ENCODE measurements at places on chromosomes 11 and 22.
A peak's percentile ranks its signal among the peaks of the same experiment; 100 is the strongest.

GRCh38 chr22:29382580-29383302 lies 5.6 kb downstream of the AP1B1 start:
- no peak for DNase-seq

GRCh38 chr22:20805972-20806471 lies 32.1 kb downstream of the SERPIND1 start:
- no peak for DNase-seq

- DNase-seq: no peak
Measured at GRCh38 chr11:106468086-106468485, 390.6 kb downstream of the AASDHPPT start.

GRCh38 chr11:35927682-35928081 lies 16.2 kb upstream of the LDLRAD3 start:
- no peak for DNase-seq

- DNase-seq: no peak
Measured at GRCh38 chr11:100629671-100630070, 57.4 kb upstream of the ARHGAP42 start.

DNA sequence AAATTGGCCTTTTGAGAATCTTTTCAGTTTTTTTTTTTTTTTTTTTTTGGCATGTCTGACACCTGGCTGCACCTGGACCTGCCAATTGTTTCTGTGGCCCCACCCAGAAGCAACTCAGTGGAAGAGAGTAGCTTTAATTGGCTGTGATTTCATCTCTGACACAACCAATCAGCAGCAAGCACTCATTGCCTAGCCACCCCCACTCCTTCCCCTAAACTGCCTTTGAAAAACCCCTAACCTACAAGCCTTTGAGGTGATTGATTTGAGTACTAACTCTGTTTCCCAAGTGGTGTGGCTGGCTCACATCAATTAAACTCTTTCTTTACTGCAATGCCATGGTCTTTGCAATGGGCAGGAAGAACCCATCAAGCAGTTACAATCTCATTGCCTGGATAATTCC lies 98.2 kb upstream of the CHORDC1 start:
- DNase-seq: no peak

DNA sequence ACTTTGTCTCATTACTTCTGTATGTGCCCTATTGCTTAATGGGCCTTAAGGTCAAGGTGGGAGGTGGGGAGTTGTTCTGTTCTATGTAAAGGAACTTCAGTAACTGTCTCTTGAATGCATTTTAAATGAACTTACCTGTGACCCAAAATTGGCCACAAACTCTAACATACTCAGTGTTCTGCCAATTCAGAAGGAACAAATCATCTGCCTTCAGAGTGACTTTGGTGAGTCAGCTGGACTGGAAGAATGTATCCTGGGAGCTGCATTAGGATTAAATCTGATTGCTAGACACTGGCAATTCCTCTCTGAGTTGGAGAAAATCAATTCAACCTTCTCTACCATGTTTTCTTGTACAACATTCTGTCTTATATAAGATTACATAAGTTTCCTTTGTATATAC lies 1104.8 kb downstream of the DLG2 start:
- no peak for DNase-seq

- no peak for DNase-seq
Measured at GRCh38 chr11:122791836-122792235, 46.5 kb upstream of the CRTAM start.

GRCh38 chr11:117458275-117459122 lies 130.8 kb downstream of the CEP164 start:
- peak; percentile 43 for DNase-seq

DNA sequence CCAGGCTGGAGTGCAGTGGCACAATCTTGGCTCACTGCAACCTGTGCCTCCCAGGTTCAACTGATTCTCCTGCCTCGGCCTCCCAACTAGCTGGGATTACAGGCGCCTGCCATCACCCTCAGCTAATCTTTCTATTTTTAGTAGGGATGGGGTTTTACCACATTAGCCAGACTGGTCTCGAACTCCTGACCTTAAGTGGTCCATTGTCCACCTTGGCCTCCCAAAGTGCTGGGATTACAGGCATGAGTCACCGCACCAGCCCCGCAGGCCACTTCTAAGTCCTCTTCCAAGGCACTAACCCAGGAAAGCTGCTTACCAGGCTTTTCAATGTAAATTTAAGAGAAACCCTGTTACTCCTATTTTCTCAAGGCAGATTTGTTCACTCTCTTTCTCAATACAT lies 50.4 kb downstream of the DENND5A start:
- no peak for DNase-seq

DNA sequence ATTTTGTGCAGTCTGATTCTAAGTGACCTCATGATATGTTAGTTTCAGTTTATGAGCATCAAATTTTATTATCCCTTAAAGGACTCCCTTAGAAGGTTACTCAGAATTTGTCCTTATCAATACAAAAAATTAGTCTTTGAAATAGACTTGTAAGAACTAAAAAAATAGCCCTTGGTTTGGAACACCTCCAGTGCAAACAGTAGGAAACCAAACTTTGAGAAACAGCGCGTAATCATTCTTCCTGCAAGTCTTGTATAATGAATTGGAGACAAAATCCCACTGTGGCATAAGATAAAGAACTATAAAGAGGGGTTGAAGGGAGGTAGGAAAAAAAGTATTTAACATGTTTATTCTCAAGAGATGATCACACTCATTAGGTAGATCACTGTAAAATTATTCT lies 10.8 kb upstream of the MSANTD4 start:
- no peak for DNase-seq

DNA sequence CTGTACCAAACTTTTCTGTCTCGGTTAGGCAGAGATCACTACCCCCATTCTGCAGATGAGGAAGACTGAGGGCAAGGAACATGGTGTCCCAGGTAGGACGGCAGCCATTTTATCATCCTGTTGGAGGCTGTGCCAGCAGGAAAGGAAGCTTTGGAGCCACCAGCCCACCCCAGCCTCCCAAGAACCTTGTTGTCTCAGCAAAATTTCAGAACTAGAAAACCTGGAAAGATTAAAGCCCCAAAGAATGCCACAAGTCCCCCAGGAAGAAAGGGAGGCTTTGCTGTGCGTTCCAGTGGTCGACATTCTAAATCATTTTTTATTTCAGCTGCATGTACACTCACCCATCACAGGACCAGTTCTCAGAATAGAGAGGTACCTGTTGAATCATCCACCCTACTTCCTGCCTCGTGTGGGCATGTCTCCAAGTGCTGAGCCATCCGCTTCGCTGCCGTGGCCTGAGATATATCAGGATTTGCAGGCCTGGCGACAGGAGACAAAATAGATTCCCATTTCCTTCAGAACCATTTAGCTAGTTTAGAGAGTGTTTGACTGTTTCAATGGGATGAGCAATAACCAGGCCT lies 13.0 kb upstream of the EIF3D start:
- DNase-seq: peak; percentile 47

DNA sequence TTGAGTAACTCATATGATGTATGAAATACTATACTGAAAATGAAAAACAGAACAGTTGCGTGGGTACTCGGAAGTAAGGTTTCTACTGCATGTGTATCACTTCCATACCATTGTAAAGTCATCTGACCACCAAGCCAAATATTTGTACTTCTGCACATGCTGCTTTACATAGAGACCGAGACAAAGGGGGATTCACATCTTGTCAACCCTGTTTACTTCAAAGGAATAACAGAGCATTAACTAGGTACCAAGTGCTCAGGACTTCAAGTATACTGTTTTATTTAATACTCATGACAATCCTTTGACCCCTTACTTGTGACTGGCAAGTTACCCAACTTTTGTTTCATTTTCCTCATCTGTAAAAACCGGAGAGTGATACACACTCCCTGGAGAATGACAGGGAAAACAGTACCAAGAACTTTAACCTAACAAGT lies 9.9 kb downstream of the MAPK1 start:
- no peak for DNase-seq

DNA sequence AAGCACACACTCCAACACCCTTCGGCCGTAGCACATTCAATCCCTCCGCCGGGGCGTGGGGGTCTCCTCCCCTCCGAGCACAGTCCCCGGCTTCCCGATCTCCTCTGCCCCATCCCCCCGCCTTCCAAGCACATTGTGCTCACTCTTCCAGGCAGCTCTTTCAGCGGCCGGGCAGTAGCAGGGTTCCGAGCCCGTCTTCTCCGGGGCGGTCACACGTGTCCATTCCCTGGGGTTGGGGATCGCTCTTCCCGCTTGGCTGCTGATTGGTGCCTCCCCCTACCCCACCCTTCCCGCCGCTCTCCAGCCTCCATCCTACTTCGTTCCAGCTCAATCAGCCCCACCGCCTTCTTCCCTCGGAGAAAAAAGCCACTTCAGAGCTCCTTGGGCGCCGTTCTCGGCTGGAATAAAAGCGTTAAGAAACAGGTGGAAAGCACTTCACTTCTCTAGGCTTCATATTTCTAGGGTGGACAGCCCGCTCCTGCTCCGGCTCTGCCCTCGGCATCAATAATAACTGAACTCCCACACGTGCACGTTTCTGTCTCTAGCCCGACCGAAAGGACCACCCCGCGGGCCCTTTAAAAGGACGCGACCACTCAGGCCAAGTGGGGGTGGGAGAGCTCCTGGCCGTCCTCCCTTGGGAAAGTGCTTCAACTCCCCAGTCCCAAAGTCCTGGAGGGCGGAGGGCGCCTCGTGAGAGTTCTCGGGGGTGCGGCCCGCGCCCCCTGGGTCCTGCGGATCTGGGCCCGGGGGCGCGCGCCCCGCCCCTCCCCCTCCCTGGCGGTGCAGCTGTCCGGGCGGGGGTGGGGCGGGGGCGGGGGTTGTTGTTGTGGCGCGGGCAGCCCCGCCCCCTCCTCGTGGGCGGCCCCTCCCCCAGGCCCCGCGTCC lies 464 bp upstream of the CECR2 start:
- peak; percentile 9 for DNase-seq

DNA sequence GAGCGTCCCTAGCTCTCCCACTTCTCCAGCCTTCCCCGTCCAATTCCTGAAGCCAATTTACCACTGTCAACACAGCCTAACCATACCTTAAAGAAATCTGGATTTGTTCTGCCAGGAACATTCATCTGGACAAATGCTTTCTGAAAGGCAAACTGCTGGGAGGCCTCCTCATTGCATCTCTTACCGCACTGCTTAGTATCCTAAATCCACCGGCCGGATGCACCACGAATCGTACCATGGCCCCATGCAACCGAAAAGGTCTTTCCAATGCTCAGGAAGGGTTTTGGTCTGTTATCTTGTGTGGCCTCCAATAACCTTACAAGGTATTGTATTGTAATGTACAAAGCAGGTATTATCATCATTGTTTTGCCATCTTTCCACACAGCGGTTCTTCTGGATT lies 57.6 kb downstream of the MYH9 start:
- no peak for DNase-seq

DNA sequence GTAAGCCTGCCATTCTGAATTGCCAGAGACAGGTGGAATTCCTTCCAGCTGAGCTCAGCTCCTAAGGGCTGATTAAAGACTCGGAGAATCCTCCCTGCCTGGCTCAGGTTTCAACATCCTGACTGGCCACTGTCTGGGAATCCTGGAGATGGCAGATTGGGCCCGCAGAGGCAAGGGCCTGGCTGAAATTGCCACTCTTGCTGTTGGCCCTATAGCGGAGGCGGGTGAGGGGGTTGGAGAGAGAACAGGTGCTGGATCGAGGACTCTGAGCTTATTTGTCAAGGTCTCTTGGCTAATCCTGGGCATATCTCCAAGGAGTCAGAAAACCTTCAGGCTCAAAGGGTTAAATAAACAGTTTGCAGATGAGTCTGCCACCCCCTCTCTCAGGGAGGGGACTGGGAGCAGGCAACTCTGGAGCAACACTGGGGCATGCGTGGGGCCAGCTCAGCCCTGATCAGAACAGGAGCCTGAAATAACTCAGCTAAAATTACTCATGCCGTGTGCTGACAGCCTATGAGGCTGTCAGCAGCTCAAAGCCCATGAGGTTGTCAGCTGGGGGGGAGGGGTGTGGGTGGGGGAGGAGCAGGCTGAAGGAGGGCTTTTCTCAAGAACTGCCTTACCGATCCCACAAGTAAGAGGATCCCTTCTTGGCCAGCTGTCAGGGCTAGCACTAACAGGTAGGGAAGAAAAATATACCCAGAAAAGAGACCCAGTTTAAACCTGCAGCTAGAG lies 14.7 kb upstream of the MFRP start:
- peak; percentile 60 for DNase-seq

DNA sequence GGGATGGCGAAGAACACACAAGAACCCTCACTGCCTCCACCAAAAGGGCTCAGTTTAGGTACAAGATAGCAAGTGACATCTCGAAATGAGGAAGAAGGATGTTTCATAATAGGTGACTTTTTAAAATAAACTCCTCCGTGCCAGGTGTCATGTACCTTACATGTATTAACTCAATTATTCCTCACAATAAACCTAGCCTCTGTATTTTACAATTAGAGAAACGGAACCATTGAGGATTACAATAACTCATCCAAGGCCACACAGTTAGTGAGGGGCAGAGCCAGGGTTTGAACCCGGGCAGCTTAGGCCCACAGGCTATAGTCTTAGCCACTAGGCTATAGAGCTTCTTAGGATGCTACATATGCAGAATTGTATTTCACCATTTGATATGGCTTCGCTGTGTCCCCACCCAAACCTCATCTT lies 965 bp upstream of the PAMR1 start:
- no peak for DNase-seq

- no peak for DNase-seq
Measured at GRCh38 chr11:133720951-133721350, 124.4 kb downstream of the SPATA19 start.

DNA sequence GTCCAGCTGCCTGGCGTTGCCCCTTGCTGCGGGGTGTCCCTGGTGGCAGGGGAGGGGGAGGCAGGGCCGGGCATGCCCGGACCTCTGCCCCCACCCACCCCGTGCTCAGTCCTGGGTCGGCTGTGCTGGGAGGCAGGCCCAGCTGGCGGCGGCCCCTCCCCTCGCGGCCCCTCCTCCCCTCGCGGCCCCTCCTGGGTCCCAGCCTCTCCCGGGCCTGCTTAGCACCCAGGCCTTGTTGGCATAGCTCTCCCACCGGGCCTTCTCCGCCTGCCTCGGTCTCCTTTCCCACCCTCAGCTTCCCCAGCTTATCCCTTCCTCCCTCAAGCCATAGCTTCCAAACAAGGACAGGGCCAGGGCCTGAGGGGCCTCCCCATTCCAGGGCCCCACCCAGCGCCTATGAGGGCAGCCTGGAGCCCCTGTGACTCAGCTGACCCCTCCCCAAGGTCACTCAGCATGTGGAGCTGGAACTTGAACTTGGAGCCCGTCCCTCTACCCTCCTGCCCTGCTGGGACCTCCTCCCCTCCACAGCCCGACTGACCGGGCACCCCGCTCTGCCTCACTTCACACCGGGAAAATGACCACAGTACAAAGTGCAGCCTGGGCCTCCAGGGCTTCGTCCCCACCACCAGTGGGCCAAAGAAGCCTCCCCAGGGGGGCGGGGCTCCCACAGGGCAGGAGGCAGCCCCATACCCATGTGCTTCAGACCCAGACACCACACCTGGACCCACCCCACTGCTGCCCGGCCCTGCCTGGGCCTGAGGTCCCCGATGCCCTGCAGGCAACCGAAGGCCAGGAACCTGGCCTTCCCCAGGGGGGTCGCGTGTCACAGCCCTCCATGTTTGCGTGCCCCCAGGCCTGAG lies 1.2 kb downstream of the EPS8L2 start:
- DNase-seq: no peak

DNA sequence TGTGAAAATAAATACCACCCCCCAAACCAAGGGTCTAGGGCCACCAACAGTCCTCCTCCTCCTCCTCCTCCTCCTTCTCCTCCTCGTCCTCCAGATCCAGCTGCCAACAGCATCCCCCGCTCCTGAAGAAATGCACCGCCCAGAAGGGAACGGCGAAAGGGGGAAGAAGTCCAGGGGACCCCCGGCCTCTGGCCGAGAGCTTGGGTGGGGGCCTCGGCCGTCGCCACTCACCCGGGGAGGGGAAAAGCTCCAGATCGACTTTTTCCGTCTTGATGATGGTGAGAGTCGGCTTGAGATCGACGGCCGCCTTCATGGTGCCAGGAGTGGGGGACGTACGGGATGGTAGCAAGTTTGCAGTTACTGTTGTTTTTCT lies 65.7 kb downstream of the ETS1 start:
- DNase-seq: peak; percentile 42

- DNase-seq: no peak
Measured at GRCh38 chr11:45048313-45048841, 97.7 kb upstream of the TP53I11 start.
